ENCODE measurements at places on chromosomes 16 and 17.

GRCh38 chr17:33016920-33017319 is 25.3 kb downstream of the SPACA3 start:
- DNase-seq, result no peak

DNA sequence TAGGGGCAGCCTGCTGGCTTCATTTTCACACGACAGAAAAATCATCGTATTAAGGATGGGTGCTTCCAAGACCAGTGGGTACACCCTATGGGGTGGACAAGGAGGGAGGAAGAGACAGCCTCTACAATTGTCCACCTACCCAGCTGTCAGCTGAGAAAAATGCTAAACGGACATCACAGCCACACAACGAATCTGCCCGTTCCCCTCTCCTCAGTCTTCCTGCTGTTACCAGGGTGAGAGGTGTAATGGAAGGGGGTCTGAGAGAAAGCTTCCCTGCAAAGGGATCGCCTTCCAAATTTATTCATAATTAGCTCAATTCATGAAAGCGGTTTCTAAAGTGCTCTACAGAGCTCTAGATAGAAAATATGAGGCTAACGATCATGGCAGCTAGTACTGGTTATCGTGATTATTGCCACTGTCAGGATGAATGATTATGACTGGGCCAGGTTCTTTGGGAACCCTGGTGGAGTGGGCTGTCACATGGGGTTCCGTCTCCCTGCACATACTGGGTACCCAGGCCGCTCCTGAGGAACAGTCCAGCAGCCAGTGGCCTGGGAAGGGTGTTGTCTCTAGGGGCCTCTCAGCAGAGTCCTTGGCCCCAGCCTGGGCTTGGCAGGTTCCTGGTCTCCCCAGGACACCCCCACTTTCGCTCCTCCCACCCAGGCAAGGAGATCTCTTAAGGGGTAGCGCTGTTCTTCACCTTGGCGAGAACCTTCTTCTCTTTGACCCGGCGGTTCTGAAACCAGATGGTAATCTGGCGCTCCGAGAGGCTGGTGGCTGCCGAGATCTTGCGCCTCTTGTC is 2.2 kb downstream of the HOXB13 start:
- no peak for DNase-seq

GRCh38 chr17:8893621-8894201 is 26.2 kb upstream of the PIK3R6 start:
- DNase-seq, result no peak

GRCh38 chr16:81136390-81137335 is 40.5 kb upstream of the GCSH start:
- DNase-seq, result peak; percentile 61

DNA sequence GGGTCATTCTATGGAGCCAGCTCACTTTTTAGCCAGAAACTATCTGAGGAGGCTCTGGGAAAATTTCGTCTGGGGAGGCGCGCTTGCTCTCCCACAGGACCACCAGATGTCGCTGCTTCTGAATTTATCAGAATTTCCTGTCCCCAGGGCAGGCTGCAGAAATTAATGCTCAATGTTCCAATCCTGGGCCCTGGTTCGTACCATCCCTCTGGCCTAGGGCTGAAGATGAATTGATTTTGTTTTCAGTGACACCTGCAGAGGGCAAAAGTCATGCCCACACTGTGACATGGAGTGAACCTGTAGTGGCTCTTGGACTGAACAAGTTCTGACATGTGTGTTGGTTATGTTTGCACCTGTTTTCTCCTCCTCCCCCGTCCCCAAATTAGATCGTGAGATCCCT is 482.6 kb downstream of the NPIPA7 start:
- peak; percentile 27 for DNase-seq

GRCh38 chr17:2453325-2453724 is 52.5 kb upstream of the MNT start:
- DNase-seq, result no peak

DNA sequence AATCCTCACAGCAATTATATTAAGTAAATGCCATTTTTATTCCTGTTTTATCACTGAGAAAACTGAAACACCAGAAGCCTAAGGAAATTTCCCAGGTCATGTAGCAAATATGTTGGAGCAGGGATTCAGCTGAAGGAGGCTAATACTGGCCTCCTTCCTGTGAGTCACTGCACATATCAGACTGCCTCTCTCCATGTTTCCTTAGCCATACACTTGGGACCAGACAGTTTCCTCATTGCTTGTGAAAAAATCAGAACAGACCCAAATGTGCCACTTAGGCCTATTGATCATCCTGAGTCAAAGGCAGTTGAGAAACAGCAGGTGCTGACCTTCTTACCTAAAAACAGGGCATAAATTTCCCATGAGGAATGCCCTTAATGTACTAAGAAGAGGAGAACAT is 18.9 kb upstream of the ELAC2 start:
- peak; percentile 21 for DNase-seq

- DNase-seq, result peak; percentile 37
These were observed 113.2 kb downstream of the PHKB start for GRCh38 chr16:47574091-47575054.

GRCh38 chr17:41483531-41483930 is 2.6 kb upstream of the KRT35 start:
- DNase-seq, result no peak

DNA sequence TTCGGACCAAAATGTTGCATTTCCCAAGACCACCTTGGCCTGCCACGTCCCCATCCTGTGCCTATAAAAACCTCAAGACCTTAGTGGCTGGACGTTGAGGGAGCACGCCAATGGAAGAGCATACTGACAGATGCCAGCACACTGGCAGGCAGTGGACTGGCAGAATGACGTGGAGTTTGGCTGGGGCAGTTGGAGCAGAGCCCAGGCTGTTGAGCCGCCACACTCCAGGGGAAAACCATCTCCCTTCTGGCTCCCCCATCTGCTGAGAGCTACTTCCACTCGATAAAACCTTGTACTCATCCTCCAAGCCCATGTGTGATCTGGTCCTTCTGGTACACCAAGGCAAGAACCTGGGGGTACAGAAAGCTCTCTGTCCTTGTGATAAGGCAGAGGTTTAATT is 494.1 kb downstream of the CDH11 start:
- no peak for DNase-seq

DNA sequence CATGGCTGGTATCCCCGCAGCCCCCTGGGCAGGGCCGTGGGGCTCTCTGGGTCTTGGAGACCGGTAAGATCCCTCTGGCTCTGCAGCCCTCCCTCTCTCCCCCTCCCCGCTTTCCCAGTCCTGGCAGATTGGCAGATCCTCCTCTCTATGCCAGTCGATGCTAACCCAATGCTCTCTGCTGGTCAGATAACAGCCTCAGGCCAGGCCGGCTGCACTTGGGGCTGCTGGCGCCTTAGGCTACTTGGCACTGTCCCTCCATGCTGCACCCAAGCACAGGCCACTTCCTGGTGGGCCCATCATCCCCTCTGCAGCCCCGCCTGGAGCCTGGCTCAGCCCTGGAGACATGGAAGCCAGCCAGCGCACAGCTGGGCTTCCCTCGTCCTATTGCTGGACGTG is 81.7 kb downstream of the RTN4RL1 start:
- DNase-seq, result no peak

DNA sequence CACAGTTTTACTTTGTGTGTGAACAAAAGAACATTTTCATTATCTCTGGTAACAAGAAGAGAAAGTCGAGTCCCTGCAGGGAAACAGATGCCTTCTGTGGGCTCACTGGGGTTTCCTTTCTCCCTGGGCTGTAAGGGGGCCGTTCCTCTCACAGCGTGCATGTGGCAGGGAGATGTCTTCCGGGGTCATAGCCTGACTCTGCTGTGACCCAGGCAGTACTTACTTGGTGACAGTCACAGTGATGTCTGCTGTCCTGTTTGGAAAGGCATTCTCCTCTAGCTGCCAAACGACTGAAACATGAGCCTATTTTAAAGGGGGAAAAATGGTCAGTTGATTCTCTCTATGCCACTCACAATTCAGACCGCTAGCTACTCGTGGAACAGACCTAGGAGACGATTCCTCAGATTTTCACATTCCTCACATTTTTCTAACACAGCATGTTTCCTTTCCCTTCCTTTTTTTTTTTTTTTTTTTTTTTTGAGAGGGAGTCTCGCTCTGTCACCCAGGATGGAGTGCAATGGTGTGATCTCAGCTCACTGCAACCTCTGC is 7.3 kb downstream of the HASPIN start:
- peak; percentile 80 for DNase-seq

DNA sequence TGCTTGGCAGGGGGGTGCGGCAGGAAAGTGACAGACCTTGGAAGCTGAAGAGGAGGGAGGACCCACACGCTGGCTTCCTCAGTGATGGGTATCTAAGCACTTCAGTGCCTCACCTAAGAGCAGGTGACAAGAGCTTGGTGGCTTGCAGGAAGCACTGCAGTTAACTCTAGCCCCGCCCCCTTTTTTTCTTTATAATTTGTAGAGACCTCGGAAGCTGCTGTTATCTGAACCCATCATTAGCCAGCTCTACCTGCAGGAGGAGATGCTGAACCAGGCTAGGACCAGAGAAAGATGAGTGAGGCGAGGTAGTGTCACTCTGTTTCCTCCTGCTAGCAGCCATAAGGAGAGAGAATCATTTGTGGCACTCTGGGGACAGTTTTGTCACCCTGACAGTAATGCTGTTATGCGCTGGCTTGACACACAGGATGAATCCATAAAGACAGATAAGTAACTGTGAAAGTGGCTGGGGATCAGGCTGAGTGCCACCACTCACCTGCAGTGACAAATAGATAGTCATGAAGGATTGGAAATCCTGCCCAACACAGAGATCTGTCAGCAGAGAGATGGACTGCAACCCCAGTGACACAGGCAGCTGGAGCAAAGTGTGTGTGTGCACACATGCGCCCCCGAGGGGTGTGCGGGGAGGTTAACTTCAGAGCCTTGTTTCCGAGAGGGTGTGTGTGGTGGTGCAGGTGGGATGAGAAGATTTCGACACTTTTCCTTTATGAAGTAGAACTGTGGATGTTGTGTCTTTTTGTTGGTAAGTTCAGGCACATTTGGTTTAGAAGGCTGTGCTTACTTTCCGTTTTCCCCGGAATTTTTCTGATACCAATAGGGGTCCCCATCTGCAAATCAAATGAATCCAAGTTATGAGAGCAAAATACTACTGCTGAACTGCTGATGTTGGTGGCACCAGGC is 224.0 kb downstream of the IRX3 start:
- DNase-seq, result no peak

DNA sequence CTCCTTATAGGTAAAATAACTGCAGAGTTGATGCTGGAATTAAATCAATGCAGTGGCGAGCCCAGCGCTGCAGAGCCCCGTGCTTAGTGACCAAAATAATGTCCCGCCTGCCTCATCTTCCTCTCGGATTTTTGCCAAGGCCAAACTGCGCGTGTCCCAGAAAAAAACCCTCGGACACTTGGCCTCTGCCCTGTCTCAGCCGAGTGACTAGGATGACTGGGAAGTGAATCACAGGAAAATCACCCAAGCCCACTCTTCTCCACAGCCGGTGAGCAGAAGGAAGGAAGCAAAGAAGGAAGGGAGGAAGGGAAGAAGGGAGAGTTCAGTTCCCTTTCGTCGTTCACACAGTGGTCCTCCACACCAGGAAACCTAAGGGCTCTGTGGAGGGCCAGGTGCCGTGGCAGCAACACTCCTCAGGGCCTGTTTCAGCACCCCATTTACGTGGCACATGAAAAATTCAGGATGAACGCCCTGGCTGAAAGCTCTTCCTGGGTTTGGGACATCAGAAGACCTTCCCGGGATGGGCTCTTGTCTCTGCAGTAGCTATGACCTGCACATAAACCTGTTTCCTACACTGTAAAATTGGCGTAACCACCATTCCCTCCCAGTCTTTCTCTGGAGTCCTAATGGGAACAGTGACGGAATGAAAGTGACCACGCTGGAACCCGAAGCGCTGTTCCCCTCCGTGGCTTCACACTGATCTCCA is 25.4 kb upstream of the HOXB13 start:
- peak; percentile 66 for DNase-seq

DNA sequence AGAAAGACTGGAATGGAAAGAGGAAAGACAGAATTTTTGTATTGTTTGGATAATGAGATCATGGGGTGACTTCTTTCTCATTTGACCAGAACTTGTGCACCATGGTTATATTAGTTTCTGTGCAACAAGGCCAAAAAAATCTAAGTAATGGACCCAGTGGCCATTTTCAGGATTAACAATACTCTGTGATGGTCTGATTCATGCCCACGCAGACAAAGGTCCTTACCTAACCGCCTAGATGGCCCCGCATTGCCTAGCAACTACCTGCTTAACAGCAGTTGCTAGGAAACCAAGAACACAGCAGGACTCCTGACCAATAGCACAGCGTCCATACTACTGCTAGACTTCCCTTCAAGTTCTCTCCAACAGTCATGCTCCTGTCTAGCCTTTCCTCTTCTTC is 22.4 kb downstream of the MIS12 start:
- peak; percentile 47 for DNase-seq

DNA sequence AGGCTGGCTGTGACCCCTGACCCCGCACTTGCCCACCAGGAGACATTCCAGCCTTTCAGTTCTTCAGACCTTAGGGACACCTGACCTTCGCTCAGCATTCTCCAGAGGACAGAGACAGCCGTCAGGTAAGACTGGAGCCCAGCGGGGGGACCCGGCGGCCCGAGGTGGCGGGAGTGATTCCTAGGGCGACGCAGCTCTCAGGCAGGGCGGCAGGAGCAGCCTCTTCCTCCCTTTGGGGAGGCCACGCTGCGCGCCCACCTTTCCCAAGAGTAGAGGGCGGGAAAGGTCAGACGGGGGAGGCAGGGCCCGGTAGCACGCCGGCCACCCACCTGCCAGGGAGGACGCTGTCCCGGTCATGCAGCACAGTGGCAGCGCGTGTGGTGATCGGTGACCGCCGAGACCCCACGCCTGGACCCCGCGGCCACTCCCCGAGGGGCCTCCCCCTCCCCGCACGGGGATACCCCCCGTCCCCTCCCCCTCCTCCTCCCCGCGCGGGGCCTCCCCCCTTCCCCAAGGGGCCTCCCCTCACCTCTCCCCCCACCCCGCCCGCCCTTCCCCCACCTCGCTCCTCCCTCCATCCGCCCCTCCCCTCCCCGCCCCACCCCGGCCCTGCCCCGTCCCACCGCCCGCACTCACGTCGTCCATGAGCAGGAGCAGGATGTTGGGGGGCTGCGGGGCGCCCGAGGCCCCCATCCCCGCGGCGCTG is 472 bp downstream of the GALNS start:
- no peak for DNase-seq

GRCh38 chr16:1013593-1013900 is 32.0 kb downstream of the SOX8 start:
- no peak for DNase-seq

DNA sequence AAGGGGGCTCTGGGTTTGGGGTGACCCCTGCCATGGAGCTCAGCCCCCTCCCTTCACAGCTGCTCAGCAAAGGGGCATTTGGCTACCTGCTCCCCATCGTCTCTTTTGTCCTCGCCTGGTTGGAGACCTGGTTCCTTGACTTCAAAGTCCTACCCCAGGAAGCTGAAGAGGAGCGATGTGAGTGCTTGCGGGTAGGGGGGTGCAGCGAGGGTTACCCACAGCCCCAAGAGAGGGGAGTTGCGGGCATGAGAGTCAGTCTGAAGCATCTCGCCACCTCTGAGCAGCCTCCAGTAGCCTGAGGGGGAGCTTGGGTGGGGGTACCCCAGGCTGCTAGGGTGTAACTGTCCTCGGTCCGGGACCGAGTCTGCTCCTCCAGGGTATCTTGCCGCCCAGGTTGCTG is 6.8 kb upstream of the TCAP start:
- DNase-seq, result no peak

DNA sequence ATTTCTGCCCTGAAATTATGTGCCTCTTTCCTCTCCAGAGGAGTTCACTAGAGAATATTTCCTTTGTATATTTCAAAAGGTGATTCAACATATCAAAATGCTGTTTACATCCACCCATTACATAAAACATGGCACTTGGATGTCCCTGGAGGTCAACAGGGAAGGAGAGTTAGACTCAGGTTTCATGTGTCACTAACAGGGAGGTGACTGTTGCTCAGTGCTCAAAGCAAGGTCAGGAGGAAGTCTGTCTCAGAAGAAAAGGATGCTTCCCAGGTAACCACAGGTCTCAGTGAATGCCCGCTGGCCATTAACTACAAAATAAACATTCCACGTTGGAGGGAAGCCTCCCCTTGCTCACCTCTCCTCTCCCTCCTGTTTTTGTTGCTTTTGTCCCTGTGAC is 198.6 kb downstream of the AXIN2 start:
- no peak for DNase-seq

All from EL (cell line).